ENCODE measurements at places on chromosomes 2 and 18. TPM values are rescaled to one million over a fixed set of nuclear protein-coding genes. Genes with fewer than 3 reads are reported as not detected.

The TMEM247 gene
- total RNA-seq, result not detected

The FIGN gene
- 0.16 TPM for total RNA-seq

The RUFY4 gene
- total RNA-seq, result not detected

The DAW1 gene
- total RNA-seq, result 8.5 TPM

The POTEC gene
- total RNA-seq, result not detected

The SLC4A3 gene
- 4.9 TPM for total RNA-seq

The FBXO15 gene
- 1.1 TPM for total RNA-seq

The TMEM185B gene
- 33.4 TPM for total RNA-seq

The NFU1 gene
- 49.4 TPM for total RNA-seq

The GAD1 gene
- total RNA-seq, result 3.2 TPM

The CTNNA2 gene
- total RNA-seq, result not detected

The ERBB4 gene
- total RNA-seq, result 0.07 TPM

The SP9 gene
- not detected for total RNA-seq

Measured in MG63 (cell line).